ENCODE measurements at places on chromosomes 16 and 17. TPM values are rescaled to one million over a fixed set of nuclear protein-coding genes. Genes with fewer than 3 reads are reported as not detected.

Gene CDH3
- total RNA-seq, result not detected

Gene HYDIN
- 0.67 TPM for total RNA-seq

DNA sequence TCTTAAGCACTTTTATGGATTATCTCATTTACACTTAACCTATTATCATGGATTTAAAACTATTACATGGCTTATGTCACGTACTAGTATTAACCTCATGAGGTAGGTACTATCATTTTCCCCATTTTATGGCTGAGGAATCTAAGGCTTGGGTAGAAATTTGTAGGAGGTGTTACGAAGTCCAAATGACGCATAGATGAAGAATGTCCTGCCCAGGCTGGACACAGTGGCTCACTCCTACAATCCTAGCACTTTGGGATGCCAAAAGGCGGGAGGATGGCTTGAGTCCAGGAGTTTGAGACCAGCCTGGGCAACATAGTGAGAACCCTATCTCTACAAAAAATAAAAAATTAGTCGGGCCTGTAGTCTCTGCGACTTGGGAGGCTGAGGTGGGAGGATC is 4.8 kb upstream of the C1QL1 start:
- peak; percentile 85 for DNase-seq

DNA sequence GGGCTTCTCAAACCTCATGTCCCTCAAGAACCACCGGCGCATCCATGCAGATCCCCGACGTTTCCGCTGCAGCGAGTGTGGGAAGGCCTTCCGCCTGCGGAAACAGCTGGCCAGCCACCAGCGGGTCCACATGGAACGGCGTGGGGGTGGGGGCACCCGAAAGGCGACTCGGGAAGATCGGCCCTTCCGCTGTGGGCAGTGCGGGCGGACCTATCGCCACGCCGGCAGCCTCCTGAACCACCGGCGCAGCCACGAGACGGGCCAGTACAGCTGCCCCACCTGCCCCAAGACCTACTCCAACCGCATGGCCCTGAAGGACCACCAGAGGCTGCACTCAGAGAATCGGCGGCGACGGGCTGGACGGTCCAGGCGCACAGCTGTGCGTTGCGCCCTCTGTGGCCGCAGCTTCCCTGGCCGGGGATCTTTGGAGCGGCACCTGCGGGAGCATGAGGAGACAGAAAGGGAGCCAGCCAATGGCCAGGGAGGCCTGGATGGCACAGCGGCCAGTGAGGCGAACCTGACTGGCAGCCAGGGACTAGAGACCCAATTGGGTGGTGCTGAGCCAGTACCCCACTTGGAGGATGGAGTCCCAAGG is 5.9 kb downstream of the ZNF646 start:
- no peak for DNase-seq

Gene SKA2
- 118 TPM for total RNA-seq

GRCh38 chr17:29210879-29211278 is 30.7 kb upstream of the MYO18A start:
- DNase-seq, result no peak

DNA sequence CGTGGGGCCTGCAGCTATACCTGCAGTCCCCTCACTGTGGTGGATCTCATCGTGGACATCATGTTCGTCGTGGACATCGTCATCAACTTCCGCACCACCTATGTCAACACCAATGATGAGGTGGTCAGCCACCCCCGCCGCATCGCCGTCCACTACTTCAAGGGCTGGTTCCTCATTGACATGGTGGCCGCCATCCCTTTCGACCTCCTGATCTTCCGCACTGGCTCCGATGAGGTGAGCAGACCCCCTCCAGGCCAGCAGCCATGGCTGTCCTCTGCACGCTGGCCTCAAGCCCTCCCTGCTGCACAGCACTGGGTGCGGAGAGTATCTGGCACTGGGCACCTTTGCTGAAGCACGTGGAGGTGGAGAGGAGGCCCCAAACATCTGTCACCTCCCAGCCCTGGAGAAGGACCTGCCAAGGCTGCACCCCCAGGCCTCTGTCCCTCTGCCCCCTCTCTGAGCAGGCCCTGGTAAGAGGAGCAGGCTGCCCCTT is 11.0 kb downstream of the KCNH6 start:
- DNase-seq, result no peak

DNA sequence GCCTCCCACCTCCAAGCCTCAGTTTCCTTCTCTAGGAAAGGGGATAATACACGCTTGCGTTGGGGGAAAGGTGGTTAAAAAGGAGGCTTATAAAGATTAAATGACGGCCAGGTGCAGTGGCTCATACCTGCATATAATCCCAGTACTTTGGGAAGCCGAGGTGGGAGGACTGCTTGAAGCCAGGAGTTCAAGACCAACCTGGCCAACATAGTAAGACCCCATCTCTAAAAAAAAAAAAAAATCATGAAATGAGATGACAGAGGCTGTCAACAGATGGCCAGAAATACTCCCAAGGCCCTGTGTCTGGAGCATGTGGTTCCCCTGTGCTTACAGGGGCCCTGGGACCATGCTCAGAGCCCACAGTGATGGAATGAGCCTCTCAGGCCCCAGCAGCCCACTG is 30.4 kb downstream of the RTN4RL1 start:
- DNase-seq, result no peak

GRCh38 chr17:5662409-5663085 is 78.2 kb upstream of the NLRP1 start:
- DNase-seq, result no peak

DNA sequence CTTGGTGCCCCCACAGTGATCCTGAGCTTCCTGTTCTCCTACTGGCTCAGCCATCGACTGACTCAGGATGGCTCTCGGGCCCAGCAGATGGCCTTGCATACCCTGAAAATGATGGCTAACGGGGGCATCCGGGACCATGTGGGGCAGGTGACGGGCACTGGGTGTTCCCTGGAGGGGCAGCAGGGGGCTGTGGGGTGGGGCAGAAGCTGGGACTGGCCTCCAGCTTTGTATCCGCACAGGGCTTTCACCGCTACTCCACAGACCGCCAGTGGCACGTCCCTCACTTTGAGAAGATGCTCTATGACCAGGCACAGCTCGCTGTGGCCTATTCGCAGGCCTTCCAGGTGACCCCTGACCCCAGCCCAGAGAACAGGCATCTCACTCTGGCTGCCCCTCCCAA is 3.0 kb downstream of the SPATA20 start:
- no peak for DNase-seq

- no peak for DNase-seq
Measured at GRCh38 chr16:11630046-11630767, 38.0 kb upstream of the SNN start.

DNA sequence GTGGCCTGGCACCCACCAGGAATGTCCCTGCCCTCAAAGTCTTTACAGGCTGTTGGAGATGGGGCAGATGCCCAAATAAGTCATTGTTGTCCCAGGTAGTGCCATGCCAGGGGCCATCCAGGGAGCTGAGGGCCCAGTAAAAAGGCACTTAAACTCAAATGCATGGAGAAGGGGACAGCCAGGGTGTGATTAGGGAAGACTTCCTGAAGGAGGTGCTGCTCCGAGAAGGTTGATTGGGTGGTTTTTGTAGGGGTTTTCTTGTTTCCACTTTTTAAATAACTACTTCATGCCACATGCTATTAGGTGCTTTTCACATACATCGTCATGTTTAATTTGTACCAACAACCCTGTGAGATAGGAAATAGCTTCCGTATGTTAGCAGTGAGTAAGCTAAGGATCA is 66.9 kb downstream of the RAI1 start:
- DNase-seq, result no peak

GRCh38 chr16:63695347-63695746 is 1426.5 kb downstream of the CDH11 start:
- DNase-seq, result no peak

Data from MG63 (cell line).